Femur (tissue), 1 donor: ENCODE measurements at places on chromosomes 3 and 15.

DNA sequence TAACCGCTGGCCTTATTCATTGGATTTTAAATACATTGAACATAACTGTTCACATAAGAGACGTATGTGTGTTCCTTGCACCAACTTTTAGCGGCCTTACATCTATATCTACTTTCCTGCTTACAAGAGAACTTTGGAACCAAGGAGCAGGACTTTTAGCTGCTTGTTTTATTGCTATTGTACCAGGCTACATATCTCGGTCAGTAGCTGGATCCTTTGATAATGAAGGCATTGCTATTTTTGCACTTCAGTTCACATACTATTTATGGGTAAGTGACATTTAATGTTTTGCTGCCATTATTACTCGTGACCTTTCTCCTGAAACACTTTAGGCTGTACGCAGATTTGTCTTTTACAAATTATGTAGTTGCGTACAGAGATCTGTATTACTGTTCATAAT, 47.1 kb downstream of the STT3B start:
- DNase-seq: no peak

- DNase-seq: no peak
These were observed 12.6 kb downstream of the CD86 start for GRCh38 chr3:122067588-122068240.

GRCh38 chr3:152047465-152047864, 174.0 kb downstream of the SUCNR1 start:
- no peak for DNase-seq

DNA sequence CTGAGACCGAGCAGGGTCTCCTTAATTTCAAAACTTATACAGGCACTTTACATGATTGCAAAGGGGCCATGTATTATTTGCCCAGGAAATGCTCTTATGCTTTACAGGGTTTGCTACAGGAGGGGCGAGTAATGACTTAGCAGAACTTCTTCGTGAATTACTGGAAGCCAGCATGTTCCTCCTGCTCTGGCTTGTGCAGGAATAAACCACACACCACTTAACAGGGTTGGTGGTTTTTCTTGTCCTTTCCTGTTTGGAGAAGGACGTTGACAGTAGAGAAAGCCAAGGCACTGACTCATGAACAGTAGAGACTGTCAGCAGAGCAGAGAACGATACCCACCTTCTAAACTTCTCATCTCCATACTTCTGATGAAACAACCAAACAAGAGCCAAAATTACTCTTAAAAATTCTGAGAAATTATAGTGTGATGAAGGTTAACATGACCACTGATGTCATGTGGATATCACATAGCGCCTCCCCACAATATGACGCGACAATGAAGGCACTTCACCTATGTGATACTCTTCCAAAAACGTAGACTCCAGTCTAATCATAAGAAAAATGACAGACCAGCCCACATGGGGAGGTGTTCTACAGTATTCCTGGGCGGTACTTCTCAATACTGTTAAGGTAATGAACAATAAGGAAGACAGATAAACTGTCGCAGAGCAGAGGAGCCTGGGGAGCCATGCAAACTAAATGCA, 24.7 kb upstream of the MCTP2 start:
- peak; percentile 32 for DNase-seq

DNA sequence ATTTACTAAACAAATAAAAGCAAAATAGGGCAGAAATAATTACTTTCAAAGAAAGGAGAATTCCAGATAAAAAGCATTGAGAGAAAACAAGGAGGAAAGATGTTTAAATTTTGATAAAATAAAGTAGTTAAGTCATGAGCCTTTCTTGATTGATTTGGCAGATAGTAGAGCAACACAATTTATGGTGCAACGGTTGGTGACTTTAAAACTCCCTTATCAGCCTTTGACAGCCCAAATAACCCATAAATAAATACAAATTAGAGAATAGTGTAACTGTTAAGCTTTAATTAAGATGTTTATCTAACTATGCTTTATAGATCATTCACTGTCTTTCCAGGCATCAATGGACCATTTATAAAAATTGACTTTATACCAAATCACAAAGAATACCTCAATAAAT, 54.0 kb upstream of the EIF1B start:
- no peak for DNase-seq

DNA sequence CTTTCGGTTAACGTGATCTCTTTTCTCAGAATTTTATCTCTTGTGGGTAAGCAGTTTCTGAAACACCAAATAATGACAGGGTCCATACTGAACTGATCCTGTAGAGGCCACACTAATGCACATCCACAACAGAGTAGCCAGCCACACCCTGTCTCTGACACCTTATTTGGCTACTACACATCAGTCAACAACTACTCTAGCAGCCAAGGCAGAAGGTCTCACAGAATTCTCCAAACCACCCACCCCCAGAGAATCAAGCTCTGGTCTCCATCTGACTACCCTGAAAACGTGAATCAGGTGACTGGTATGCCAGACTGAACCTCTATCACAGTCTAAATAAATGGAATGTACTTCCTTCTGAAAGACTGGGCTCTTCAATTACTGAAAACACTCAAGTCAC, 38.0 kb downstream of the EDC3 start:
- DNase-seq: no peak

DNA sequence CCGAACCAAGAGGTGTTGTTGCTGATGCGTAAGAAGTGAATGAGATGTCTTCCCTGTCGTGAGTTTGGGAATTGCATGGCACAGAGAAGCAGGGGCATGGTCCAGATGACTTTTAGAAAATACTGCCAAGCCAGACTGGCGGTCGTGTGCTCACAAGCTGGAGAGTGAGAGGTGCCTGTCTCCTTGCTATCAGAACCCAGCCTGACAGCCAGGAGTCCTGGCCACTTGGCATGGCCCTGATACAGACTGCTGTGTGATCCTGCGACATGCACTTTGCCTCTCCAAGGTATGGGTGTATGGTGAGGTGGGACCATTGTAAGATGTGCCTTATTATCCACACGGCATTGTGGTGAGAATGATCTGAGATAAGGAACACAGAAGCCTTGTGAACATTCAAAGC, 93.0 kb downstream of the SMAD3 start:
- no peak for DNase-seq

- no peak for DNase-seq
These were observed 27.7 kb upstream of the KBTBD12 start for GRCh38 chr3:127887321-127887720.

DNA sequence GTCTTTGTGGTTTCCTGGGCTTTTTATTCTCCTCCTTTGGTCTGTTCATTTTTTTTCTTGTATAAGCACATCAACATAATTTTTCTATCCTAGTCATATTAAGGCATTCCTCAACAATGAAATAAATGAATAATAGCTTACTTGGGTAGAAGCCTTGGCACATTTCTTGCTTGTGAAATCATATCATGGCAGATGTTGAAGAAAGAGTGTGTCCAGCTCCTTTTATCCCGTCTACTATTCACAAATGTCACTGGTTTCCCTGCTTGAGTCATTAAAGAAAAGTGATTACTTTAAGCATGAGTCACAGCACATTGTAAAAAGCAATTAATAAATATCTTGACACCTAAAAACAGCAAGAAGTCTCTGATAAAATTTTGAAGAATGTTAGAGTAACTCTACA, 42.1 kb downstream of the MINAR1 start:
- DNase-seq: no peak

DNA sequence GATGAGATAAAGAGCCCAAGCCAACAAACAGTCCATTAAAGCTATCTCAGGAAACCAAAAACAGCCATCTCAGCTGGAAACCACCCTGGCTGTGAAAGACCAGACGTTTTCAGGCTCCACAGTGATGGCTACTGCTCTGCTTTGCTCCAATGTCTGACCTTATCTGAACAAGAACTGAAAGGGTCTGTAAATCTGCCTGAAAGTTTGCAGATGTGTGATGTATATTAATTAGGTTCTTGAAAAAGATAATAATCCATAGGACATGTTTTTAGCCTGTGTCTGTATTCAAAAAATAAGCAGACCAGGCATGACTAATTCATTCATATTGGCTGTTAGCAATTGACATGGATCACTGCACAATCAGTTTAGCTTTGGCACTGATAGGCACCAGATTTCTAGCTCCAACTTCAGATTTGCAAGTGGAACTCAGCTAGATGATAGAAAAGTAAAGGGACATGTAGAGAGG, 611.4 kb upstream of the NAALADL2 start:
- no peak for DNase-seq

- DNase-seq: no peak
These were observed 26.2 kb downstream of the ALDH1A2 start for GRCh38 chr15:58039079-58040035.

- DNase-seq: peak; percentile 48
These were observed 3.9 kb upstream of the GRAMD2A start for GRCh38 chr15:72201391-72201921.

DNA sequence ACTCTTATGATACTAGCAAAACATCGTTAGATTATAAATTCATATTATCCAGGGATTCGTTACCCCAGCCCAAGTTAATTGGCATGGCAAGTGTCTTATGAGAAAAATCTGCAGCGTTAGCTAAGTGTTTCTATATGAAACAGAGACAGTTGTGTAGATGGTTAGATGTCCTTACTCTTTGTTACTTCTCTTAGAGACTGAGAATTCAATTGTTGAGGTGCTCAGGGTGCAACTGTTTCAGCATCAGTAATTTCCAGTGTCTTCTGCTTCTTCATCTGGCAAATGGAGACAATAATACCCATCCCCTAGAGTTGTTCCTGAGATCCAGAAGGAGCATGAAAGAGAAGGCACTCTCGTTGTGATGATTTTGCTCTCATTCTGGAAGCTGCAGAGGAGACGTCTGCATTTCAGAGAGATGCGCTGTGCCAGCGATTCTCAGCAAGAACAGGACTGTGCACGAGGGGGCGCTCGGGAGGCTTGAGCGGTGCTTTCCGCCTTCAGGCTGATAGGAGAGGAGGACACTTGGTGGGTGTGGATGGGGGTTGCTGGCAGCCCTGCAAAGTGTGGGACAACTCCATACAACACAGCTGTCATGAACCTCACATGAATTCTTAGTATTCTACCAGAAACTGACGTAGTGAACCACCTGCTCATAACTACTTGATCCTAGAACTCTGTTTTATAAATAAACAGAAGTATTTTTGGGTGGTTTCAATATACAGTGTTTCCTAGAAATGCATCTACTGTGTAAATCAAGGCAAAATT, 39.7 kb upstream of the SPSB4 start:
- peak; percentile 92 for DNase-seq

DNA sequence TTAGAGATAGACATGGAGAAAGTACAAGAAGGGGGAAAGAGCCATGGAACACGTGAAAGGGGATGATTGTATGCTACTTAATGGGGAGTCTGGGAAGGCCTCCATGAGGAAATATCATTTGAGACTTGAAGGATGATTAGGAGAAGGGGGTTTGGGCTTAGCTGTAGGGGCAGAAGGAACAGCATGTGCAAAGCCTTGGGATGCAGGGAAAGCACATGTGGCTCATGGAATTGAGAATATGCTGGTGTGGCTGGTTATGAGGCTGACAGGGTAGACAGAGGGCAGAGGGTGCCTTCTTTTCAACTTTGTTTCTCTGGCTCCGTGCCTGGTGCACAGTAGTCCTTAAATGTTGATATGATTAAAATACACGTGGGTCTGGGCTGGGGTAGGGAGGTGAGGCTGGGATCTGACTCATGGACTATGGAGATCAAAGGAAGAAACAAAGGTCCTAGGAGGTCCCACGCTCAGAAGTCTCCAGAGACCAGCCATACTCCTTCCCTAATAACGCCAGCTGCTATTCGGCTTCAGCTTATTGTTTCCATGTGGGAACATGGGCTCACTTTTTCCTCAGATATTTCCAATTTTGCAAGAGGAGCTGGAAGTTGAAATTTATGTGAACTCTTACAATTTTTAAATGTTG, 1.1 kb downstream of the GTF2E1 start:
- DNase-seq: no peak

GRCh38 chr3:101117980-101118379, 124.8 kb upstream of the ABI3BP start:
- DNase-seq: no peak

GRCh38 chr3:46100812-46101211, 73.5 kb upstream of the XCR1 start:
- DNase-seq: peak; percentile 31

DNA sequence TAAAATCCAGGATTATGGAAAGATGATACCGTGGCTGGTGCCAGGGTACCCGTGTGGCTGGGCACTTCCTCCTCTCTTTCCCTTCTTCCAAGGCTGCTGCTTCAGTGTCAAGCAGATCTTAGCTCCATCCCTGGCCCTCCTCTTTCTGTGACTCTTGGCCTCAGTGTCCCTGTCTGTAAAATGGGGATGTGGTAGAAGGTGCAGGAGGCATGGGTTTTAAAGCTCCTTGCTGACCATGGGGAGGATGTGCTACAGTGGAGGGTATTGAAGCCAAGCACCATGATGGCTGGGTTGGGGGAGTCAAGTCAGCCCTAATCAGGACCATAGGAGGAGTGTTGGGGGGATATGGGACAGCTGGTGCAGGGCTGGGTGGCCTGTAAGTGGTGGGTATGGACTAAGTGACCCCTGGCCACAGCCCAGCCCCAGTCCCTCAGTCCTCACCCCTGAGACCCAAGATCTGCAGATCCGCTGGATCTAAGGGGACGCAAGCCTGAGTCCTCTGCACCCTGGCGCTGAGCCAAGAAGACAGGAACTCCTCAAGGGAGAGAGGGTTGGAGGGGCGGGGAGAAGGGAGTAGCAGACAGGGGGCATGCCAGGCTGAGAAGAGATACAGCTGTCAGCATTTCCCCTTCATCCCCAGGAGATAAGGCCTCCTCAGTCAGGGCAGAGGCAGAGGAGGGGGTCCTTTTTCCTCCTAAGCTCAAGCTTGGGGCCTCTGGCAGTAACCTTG, 12.0 kb downstream of the PTH1R start:
- DNase-seq: no peak

DNA sequence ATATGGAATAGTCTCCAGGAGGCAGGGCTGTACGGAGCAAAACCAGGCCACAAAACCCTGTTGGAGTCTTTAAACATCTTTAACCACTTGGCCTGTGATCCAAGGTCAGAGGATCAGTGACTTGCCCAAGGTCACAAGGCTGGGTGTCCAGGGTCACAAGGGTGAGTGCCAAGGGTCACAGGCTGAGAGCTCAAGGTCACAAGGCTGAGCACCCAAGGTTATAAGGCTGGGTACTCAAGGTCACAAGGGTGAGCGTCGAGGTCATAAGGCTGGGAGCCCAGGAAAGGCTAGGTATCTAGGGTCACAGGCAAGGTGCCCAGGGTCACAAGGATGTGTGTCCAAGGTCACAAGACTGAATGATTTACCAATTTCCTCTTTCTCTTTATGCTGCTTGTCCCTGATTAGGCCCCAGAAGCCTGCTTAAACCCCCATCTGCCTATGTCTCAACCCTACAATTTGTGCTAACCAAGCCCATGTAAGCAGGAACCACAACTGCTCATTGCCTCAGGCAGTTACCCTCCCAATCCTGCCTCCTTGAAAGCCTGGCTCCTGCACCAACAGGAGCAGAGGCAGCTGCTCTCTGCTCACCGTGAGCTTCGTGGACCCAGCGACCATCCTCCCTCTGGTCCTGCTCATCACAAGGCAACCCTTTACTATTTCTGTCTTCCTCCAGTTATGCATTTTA, 51.5 kb downstream of the MGLL start:
- no peak for DNase-seq

DNA sequence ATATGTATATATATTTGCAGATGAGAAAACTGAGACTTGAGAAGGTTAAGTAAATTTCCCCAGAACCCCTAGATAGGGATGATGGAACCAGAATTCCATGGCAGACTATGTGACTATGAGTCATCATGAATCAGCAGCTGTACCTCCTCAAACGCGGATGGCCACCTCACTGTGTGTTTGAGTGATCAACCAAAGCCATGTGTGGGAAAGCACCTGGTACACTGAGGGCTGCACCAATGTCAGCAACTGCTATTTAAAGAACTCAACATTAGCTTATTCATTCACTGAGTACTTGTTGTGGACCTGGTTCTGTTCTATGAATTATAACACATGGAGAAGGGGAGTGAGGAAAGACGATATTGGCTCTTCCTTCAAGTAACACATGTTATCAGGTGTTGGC, 377.0 kb downstream of the GAP43 start:
- no peak for DNase-seq

- peak; percentile 3 for DNase-seq
These were observed 13.8 kb upstream of the VIPR1 start for GRCh38 chr3:42488687-42489086.
